ENCODE measurements at places on chromosomes 3 and 15. TPM values are rescaled to one million over a fixed set of nuclear protein-coding genes. Genes with fewer than 3 reads are reported as not detected.

DNA sequence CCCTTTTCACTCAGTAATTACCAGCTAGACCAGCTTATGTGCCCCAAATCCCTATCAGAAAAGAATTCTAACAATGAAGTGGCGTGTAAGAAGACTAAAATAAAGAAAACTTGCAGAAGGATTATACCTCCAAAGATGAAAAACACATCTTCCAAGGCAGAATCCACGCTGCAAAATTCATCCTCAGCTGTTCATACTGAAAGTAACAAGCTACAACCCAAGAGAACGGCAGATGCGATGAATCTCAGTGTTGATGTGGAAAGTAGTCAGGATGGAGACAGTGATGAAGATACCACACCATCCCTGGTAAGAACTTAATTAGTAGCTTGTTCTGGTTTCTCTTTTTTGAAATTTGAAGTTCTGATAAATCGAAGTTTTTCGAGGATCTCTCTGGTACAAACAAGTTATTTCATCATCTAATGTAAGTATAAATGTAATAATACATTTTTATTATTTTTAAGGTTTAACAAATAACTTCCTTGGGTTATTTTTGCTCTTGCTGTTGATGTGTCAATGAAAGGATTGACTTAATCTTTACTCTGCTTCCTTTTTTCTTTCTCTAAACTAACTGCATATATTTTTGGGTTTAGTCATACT, 1.4 kb downstream of the WDR76 start:
- DNase-seq = no peak

- no peak for DNase-seq
Observed at GRCh38 chr15:101368086-101368780, 73.2 kb upstream of the SNRPA1 start.

GRCh38 chr15:66941108-66941711, 124.2 kb upstream of the SMAD3 start:
- no peak for DNase-seq

- no peak for DNase-seq
Observed at GRCh38 chr15:79884204-79884596, 12.6 kb downstream of the MTHFS start.

Gene MUC4
- total RNA-seq = not detected

Gene SGO1
- 0.81 TPM for total RNA-seq

- no peak for DNase-seq
Observed at GRCh38 chr3:29705906-29706844, 425.3 kb downstream of the RBMS3 start.

GRCh38 chr3:94226078-94226477, 163.2 kb downstream of the NSUN3 start:
- no peak for DNase-seq

DNA sequence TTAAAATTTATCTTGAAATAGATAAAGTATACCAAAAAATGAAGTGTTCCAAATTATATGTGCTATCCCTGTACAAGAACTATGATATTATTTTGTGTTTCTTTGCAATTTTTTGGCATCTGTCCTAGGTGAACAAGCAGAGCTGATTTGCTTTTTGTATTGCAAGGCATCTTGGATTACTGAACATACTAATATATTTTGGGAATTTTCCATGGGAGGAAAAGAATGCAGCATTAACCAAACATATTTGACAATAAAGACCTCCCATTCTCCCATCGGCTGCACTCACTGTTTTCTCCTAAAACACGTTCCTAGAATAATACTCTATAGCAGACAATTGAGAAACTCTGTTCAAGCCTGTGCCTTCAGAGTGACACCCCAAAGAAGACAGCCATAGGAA, 265.1 kb upstream of the ALCAM start:
- DNase-seq = no peak

DNA sequence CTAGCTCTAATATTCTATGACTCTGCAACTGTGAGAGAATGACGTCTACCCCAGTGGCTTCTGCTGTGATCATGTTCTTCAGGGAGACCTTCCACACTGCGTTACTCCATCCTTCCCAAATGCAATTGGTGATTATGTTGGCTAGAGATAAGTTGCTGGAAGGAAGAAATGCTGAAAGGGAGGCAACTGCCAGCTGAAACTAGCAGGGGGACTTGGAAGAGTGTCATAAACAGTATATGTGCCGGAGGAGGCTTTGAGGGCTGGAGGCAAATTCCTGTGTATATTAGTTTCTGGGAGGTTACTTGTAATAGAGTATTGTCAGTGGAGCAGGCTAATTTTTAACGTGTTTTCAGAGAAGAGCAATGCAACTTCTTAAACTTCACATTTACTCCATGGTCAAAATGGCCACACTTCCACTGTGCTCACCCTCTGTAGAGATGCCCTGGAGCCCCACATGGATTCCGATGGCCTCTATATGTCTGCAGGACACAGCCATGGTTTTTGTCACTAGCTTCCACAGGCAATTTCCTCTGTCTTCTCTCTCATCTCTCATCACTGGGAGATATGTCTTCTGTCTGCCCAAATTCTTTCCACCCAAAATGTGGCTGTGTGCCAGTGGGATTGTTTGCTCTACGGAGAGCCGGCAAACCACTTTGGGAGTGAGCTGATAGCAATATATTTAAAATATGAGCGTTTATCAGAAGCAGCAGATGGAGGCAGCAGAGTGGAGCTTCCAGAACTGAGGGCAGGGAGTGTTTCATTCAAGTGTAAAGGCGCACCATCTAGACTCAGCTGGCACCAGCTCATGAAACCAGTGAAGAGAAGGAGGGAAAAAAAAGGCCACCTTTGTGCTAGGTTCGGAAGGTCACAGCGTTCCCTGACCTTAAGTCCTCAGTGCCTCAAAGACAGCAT, 13.3 kb upstream of the CD47 start:
- no peak for DNase-seq

Gene ARL6IP5
- 129 TPM for total RNA-seq

DNA sequence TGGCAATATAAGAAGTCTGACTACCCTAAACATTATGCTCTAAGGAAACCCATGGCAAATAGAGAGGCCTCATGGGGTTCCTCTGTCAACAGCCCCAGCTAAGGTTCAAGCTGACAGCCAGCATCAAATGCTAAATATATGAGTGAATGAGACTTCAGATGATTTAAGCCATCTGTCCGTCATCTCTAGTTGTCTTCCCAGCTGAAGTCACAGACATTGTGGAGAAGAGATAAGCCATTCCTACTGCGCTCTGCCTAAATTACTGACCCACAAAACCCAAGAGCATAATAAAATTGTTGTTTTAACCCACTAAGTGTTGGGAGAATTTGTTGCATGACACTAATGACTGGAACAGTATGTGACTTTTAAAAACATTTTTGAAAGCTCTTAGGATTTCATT, 87.3 kb upstream of the IGSF10 start:
- no peak for DNase-seq

DNA sequence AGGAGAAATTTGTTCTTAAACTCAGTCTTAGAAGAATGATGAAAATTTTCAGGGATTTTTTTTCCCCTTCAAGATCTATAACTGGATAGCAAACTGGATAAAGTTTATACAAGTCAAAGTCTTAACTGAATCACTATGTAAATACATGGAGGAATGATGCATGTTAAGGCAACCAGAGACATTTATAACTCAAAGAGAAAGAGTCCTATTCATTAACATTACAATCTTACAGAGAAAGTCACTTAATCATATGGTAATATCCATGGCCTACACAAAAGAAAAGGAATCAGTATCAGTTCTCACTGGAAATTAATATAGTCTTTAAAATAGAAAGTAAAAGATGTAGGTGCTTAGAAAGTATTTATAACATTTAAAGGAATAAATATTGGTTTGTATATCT, 869.1 kb downstream of the TBL1XR1 start:
- no peak for DNase-seq

Gene CLDN1
- 4.5 TPM for total RNA-seq

Data from aorta (tissue), 5 donors.